Uterus (tissue), 4 donors: ENCODE measurements at places on chromosomes 12 and 14. TPM values are rescaled to one million over a fixed set of nuclear protein-coding genes. Genes with fewer than 3 reads are reported as not detected.

Gene TEX22
- total RNA-seq, result not detected

Gene STAC3
- not detected for total RNA-seq

Gene NKX2-1
- not detected for total RNA-seq

Gene TSHR
- total RNA-seq, result 0.62 TPM

Gene SYCP3
- 0.14 TPM for total RNA-seq

Gene KITLG
- total RNA-seq, result 40.4 TPM

Gene C12orf50
- not detected for total RNA-seq

Gene LRFN5
- total RNA-seq, result 5.1 TPM

Gene P2RX7
- 7.7 TPM for total RNA-seq

Gene MMP19
- 6.8 TPM for total RNA-seq

GRCh38 chr14:37583358-37584210, 11.5 kb downstream of the FOXA1 start:
- no peak for DNase-seq

GRCh38 chr12:115709540-115710011, 567.9 kb downstream of the MED13L start:
- peak; percentile 69 for DNase-seq

GRCh38 chr14:80385336-80385735, 174.0 kb upstream of the DIO2 start:
- DNase-seq, result no peak

GRCh38 chr14:68756734-68757133, 36.1 kb downstream of the ZFP36L1 start:
- no peak for DNase-seq

DNA sequence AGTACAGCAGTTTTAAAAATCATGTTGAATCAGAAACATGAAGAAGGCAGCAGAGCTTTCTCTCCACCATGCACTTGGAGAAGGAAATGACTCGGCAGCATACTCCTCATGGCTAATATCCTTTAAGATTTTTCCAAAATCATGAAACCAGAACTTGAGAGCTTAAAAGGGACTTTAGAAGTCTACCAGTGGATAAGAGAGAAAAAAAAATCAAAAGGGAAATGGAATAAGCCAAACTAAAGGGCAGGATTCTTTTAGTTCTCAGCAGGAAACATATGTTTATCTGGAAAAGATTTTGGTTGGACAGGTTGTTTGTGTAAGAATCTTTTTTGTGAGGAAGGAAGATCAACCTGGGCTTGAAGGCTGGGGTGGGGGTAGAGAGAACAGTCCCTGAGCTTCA, 111.8 kb downstream of the PRKCH start:
- no peak for DNase-seq

DNA sequence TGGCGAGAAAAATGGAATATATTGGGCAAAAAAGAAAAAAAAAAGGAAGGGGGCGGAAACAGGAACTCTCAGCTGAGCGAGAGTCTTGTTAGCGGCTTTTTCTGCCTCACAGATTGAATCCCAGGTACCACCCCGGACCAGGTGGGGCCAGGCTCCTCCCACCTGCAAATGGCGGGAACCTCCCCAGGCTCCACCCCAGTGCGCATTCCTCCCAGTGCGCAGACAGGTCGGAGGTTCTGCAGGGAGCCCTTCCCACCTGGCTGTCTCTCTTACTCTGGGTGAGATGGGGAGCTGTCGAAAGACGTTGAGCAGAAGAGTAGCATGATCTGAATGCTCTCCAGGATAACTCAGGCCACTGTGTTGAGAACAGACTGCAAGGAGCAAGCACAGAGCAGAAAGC, 57.0 kb upstream of the ETV6 start:
- no peak for DNase-seq

GRCh38 chr12:119573086-119573485, 20.5 kb upstream of the TMEM233 start:
- DNase-seq, result no peak

GRCh38 chr12:55736780-55737580, 5.9 kb upstream of the GDF11 start:
- DNase-seq, result no peak

DNA sequence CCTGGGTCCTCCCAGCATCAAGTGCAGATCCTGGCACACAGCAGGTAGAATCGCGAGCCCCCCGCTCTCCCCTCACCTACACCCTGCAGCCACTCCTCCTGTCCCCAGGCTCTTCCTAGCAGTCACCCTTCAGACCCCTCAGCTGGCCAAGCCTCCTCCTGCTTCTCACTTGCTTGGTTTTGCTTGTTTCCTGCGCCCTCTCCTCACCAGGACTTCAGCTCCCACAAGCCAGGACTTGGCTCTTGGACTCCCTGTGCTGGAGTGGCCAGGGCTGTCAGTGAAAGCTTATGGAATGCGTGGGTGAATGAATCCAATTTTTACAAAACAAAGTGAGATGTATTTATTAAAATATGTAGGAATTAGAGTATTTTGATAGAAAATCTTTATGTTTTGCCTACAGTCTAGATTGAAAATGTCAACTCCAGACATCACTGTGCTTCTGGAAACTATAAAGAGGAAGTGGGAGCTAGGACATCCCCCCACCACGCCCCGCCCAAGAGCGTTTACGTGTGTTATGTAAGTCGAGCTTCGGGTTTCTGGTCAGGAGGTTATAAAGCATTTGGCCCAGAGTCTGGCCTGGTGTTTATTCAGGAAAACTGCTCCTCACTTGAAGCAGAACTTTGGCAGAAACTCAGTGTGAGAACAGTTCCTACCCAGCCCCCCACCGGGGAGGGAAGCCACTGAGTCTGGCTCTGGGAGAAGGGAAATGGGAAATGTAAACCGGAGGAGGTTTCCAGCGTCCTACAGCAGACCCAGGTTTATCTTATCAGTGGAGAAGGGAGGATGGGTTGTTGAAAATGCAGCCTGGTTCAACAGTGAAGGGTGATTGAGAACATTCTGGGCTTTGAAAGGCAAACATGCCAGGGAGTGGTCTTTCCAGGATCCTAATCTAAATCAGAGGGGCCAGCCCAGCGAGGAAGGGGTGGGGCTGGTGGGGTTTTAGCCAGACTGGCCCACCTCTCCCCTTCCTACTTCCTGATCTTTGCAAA, 8.8 kb downstream of the ALDH2 start:
- peak; percentile 90 for DNase-seq

GRCh38 chr12:82414044-82414443, 55.7 kb downstream of the METTL25 start:
- no peak for DNase-seq

DNA sequence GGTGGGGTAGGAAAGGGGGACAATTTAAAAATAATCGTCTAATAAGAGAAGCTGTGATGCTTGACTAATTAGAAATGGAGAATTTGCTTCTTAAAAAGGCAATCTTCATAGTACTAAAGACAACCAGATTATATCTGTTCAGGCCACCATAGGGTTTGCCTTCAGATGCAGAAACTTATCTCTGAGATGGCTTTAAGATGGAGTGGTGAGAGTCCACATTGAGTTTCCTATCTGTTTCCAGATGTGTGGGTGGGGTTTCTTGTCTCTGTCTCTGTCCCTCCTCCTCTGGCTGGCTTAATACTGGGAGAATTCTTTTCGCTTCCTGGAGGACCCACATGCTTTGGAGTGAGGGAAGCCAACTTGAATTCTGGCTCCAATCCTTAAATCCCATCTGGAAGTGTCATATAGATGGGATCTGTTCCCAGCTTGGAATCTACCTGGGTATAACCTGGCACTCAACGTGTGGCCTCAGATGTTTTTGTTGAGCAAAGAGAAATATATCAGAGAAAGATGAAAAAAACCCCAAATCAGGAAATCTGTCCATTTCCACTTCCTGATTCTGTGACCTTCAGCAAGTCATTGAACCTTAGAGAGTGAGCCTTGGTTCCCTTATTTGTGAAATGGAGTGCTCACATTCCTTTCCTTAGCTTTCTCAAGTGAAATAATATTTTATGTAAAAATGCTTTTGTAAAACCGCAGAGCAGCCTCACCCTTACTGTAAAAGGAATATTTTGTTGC, 66.4 kb downstream of the CHST11 start:
- DNase-seq, result no peak

- no peak for DNase-seq
Measured at GRCh38 chr12:53967421-53967925, 5.5 kb upstream of the HOXC11 start.

DNA sequence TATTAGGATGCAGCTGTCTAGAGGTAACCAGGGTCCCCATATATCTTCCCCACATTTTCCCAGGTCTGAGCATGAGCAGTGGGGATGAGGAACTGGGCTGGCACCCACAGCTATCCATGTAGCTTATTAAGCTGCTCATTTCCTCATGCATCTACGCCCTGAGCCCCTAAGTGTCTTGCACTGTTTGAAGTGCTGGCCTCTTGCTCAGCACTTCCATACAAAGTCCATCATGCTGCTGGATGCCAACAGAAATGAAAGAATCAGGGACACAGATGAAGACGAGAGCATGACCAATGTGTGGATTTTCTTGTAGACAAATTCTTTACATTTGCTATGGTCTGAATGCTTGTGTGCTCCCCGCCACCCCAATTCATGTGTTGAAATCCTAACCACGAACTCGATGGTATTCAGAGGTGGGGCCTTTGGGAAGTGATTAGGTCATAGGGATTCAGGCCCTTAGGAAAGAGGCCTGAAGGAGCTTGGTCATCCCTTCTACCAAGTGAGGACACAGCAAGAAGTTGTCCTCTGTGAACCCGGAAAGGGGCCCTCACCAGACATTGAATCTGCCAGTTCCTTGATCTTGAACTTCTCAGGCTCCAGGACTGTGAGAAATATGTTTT, 54.5 kb downstream of the C12orf75 start:
- DNase-seq, result no peak

- DNase-seq, result no peak
Measured at GRCh38 chr12:20815574-20815973, 5.1 kb downstream of the SLCO1B3 start.

GRCh38 chr14:69036757-69037506, 57.8 kb upstream of the ACTN1 start:
- DNase-seq, result no peak

GRCh38 chr12:15688838-15689625, 100.2 kb downstream of the EPS8 start:
- DNase-seq, result no peak

DNA sequence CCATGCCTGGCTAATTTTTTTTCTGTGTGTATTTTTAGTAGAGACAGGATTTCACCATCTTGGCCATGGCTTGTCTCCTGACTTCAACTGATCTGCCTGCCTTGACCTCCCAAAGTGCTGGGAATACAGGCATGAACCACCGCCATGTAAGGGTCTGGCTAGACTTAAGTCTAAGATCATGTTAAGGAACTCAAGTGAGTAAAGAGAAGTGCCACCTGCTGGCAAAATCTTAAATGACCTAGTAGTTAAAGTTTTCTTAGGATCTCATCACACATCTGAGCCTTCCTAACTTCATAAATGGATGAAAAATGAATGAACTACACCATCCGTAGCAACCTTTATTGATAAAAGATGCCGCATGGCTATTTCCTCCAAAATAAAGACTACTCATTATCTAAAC, 1.7 kb upstream of the C12orf56 start:
- DNase-seq, result no peak

- peak; percentile 54 for DNase-seq
Measured at GRCh38 chr12:108580531-108580930, 17.4 kb downstream of the TMEM119 start.

DNA sequence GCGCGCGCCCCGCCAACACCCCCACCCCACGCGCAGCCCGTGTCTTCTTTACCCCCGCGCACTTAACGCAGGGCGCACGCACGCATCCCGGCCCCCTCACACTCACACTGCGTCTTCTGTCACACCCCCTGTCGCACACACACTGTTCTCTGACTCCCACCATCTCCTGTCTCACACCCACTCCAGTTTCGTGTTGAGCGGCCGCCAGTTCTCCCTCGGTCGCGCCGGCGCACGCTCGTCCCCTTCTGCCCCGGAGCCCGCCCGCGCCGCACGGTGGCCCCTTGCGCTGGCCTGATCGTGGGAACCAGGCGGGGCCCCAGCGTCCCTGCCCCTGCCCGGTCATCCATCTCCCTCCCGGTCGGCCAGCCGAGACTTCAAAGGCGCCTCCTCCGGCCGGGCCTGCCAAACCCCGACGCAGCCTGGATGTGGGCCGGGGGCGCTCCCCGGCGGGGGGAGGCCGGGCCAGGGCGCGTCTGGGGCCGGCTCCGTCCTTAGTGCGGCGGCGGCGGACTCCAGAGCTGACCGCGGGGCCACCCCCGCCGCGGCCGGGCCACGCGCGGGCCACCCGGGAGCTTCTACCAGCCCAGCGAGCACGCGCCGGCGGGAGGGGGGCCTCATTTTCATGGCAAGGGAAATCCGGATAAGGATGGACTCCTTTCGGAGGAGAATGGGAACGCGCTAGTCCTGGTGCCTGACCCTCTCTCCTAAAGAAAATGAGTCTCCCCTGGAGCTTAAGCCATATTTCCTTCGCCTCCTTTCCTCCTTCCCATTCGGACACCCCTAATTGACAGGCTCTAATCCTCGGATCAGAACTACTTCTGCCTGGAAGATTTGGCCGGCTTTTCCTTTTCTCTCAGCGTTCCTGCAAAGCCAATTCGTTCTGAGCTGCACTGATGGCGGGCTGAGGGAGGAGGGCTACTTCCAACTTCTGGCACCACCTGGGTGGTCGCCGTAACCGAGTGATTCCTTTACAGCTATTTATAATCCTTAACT, 82.0 kb upstream of the HMGA2 start:
- DNase-seq, result no peak

GRCh38 chr12:107277855-107278254, 184.5 kb upstream of the CRY1 start:
- DNase-seq, result no peak

DNA sequence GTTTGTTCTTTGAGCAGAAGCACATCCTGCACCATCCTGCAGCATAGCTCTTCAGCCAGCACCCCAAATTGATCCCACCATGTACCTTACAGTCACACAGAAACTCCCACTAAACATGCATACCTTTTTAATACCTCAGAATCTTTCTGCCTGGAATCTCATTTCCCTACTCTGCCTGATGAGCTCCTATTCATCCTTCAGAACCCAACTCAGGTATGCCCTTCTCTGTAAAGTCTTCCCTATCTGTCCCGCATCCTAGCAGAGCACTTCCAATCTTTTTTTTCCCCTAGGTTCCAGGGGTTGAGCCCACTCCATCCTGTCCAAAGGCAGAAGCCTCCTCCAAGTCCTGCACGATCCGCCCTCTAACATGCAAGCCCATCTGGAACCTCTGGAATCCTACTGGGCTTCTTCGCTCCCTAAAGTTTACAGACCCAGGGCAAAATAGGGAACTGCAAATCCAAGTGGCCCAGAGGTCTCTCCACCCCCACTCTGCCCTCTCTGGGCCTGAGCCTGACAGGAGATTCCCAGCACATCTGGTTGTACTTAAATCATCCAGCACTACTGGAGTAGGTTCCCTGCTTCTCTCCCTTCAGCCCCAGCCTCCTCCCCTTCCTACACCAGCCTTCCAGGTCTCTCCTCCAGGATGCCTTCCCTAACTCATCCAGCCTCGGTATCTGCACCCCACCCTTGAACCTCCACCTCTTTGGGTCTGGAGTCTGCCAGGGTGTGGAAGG, 4.1 kb upstream of the FIGNL2 start:
- no peak for DNase-seq

GRCh38 chr14:66234411-66234810, 251.8 kb upstream of the CCDC196 start:
- no peak for DNase-seq
